Placental pericyte (primary cell): ENCODE measurements at places on chromosomes 16 and 17. TPM values are rescaled to one million over a fixed set of nuclear protein-coding genes. Genes with fewer than 3 reads are reported as not detected.

SALL1 gene
- 0.22 and 4.9 TPM in 2 replicates for total RNA-seq

SLC38A8 gene
- total RNA-seq, result not detected in 2 replicates

SMYD4 gene
- total RNA-seq, result 7.2 and 14.2 TPM in 2 replicates

DPEP3 gene
- not detected in 2 replicates for total RNA-seq

NFATC2IP gene
- 17.9 and 24.9 TPM in 2 replicates for total RNA-seq

RHBDF1 gene
- 71.1 and 96.6 TPM in 2 replicates for total RNA-seq

ATMIN gene
- 40.5 and 41.6 TPM in 2 replicates for total RNA-seq

TMED6 gene
- total RNA-seq, result 0.44 TPM in 1 of 2 replicates, not detected in the other

KRT25 gene
- not detected in 2 replicates for total RNA-seq

TMEM106A gene
- total RNA-seq, result 9.8 and 11.7 TPM in 2 replicates

JPH3 gene
- not detected in 2 replicates for total RNA-seq

DEXI gene
- 40.7 and 51.1 TPM in 2 replicates for total RNA-seq

TPPP3 gene
- 0.88 and 1.1 TPM in 2 replicates for total RNA-seq

PLD6 gene
- total RNA-seq, result 3.4 and 4.8 TPM in 2 replicates

TBC1D3H gene
- total RNA-seq, result not detected in 2 replicates

ZPBP2 gene
- total RNA-seq, result not detected in 2 replicates

CLEC10A gene
- total RNA-seq, result not detected in 2 replicates

TPSG1 gene
- not detected in 2 replicates for total RNA-seq

CCL1 gene
- not detected in 2 replicates for total RNA-seq

COX6A2 gene
- total RNA-seq, result not detected in 2 replicates

KATNIP gene
- total RNA-seq, result 22.0 and 28.9 TPM in 2 replicates

AARS1 gene
- 125 and 506 TPM in 2 replicates for total RNA-seq

C17orf107 gene
- total RNA-seq, result 0.57 and 6.1 TPM in 2 replicates

KRT39 gene
- total RNA-seq, result 0.43 TPM in 1 of 2 replicates, not detected in the other

EVI2A gene
- total RNA-seq, result 1.1 and 1.9 TPM in 2 replicates

ALKBH5 gene
- total RNA-seq, result 103 and 168 TPM in 2 replicates

CD79B gene
- total RNA-seq, result not detected in 2 replicates

ALOXE3 gene
- total RNA-seq, result under 0.01 TPM in 1 of 2 replicates, not detected in the other

PRKCB gene
- not detected in 2 replicates for total RNA-seq

MMP2 gene
- total RNA-seq, result 875 and 1,286 TPM in 2 replicates

CTRB1 gene
- total RNA-seq, result not detected in 2 replicates

YBX2 gene
- not detected in 2 replicates for total RNA-seq

SHISA9 gene
- total RNA-seq, result under 0.01 TPM in 1 of 2 replicates, not detected in the other

FOXJ1 gene
- total RNA-seq, result not detected in 2 replicates

ASPA gene
- 0.22 TPM in 1 of 2 replicates, not detected in the other for total RNA-seq

CCDC92B gene
- total RNA-seq, result not detected in 2 replicates

MSLN gene
- not detected in 2 replicates for total RNA-seq

TNFSF13 gene
- total RNA-seq, result 0.44 and 0.72 TPM in 2 replicates

KRTAP4-4 gene
- total RNA-seq, result not detected in 2 replicates

RAB11FIP4 gene
- under 0.01 and 0.44 TPM in 2 replicates for total RNA-seq

TMEM256 gene
- total RNA-seq, result 33.3 and 54.4 TPM in 2 replicates
